ENCODE measurements at places on chromosomes 1 and 21.

DNA sequence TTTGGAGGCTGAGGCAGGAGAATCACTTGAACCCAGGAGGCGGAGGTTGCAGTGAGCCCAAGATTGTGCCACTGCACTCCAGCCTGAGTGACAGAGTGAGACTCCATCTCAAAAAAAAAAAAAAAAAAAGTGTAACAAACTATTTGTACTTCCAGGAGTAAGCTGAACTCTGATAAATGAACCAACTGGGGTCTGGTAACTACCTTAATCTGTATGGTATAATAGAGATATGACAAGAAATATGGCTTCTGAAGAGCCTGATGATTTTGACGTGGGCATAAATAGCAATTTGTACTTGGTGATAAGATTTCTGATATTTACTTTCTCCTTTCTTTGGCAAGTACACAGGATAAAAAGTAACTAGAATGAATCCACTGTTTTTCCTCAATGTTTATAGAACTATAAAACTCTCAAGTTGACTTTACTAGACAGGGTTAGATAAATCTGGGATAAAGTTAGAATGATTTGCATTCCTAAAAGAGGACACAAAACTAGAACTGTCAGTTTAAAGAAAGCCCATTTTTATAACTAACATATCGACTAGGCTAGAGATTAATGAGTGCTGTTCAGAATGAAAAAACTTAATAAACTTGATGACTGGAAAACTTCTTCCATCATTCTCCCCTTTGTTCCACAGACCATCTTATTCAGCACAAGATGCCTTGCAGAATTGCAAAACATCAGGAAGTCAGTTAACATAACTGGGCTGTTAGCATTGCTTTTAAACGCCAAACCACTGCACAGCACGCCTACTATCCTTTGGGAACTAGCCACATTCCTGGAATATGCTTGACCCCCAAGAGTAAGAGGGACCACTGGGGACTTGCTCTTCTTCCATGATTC lies 51.5 kb upstream of the EDARADD start:
- no peak for DNase-seq

DNA sequence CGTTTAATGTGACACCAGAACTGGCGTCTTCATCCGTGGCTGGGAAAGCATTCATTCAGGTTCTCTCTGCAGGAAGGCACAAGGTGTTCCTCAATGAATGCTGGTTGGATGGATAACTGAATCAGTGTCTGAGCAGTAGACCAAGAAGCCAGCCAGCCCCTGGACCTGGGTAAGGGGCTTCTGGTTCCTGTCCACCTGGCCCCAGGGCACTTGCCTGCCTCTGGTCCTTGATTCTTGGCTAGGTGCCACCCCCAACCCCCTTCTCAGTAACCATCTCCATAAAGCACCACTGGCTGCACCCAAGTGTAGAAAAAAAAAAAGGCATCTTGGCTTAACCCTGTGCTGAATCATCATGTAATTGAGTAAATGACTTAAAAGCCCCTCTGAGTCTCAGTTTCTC lies 59.1 kb downstream of the KCND3 start:
- DNase-seq: no peak

- DNase-seq: no peak
These were observed 1402.0 kb downstream of the MRPL39 start for GRCh38 chr21:24205319-24205718.

DNA sequence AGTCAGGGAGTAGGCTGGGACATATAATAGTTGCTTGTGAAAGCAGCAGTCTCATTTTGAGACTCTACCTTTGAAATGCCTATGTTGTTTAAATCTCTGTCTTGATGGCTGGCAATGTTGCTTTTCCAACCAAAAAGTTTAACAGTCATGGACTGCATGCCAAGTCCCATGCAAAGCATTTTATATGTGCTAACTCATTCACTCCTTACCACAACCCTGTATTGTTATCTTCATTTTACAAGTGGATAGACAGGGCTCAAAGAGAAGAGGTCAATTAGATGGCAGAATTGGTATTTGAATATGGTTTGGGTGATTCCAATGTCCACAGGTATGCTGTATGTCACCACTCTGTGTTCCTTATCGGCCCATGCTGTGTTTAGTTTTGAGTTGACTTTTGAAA lies 331.4 kb upstream of the USP24 start:
- DNase-seq: no peak

- DNase-seq: no peak
These were observed 97.1 kb upstream of the C1orf87 start for GRCh38 chr1:60170709-60171108.

- peak; percentile 76 for DNase-seq
These were observed 27.3 kb downstream of the GPR157 start for GRCh38 chr1:9101510-9102146.

DNA sequence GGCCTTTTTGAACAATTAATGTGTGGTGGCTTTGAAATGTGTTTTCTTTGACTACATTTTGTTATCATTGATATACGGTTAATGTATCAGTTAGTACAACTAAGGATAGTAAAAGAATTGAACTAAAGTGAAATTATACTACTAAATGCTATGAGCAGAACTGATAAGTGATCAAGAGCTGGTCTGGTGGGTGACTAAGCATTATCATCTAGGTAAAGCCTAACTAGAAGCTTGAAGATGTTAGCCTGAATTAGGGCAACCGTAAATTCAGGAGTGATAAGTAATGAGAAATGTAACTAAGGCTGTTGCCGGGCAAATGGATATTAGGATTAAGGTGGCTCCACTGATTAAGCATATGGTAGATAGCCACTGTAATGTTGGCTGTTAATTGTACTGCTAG lies 16.0 kb upstream of the GCLM start:
- DNase-seq: no peak
